ENCODE measurements at places on chromosomes 7 and 10.

GRCh38 chr7:87476179-87476557 is 688 bp upstream of the ABCB4 start:
- no peak for DNase-seq

DNA sequence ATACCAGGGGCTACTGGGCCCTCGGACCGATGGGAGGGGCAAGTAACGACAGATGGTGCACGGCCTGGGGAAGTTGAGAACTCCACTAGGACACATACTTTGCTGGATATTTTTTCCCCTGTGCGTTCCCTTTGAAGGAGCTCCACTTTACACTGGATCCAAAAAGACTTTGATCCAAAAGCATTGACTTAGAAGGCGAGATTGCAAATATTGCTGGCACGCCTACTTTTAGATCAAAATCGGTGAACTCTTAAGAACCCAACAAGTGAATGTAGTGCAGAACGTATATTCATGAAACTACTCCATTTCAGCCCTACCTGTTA is 436 bp upstream of the SLC25A13 start:
- no peak for DNase-seq

- no peak for DNase-seq
Measured at GRCh38 chr7:1531263-1531978, 919 bp downstream of the MAFK start.

DNA sequence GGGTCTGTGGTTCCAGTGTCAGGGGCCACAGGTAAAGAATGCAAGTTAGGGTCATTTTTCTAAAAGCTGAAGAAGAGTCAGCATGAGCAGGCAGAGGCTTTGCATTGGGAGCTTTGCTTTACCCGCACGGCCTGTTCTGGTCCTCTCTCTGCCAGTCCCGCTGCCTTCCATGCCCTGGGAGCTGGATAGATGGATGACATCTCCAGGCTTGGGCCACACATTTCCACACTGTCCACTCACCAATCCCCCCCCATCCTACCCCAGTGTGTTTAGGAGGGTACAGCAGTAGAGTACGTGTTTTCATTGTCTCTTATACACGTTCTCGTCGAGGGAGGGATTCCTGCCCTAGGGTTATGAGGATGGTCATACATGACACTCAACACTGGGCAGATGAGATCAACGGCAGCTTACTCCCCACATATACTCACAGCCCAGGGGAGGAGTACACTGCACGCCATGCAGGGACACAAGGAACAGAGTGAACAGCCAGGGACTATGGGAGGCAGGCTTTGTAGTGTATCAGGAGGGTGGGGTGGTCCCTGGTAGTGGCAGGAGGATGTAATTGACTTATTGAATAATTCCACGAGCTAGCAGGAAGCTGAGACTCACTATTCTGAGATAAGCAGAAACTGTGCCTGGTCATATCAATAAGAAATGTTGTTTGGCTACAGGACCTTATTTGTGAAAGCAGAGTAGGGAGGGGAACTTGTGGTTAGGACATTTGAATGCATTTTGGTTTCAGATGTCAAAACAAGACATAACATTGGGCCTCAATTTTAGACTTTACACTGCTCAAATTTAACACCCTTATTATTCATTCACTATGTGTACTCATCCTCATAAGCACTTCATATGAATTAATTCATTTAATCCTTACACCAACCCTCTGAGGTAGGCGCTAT is 36.6 kb downstream of the PLPP4 start:
- no peak for DNase-seq

- no peak for DNase-seq
Measured at GRCh38 chr7:100066953-100067352, 14.6 kb downstream of the ZNF3 start.

- no peak for DNase-seq
Measured at GRCh38 chr10:43205681-43206390, 61.0 kb downstream of the RASGEF1A start.

- no peak for DNase-seq
Measured at GRCh38 chr10:124379609-124380193, 39.0 kb downstream of the OAT start.

DNA sequence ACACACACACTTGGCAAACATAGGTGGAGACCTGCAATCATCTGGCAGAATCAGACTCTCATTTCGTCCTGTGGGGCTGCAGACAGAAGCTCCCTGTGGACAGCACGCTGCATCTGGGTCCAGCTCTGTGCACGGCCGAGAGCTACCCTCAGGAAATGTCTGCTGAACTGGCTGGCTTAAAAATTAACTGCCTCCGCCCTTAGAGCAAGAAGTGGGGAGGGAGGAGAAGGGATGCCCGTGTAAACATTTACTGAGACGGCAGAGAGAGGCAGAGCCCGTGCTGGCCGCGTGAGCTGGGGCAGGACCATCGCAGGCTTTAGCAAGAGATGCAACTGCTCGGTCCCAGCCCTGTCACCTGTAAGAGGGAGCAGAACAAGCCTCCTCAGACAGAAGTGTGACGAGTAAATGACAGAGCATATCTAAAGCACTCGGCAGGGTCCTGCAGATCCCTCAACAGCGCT is 81.8 kb downstream of the TNS3 start:
- no peak for DNase-seq

DNA sequence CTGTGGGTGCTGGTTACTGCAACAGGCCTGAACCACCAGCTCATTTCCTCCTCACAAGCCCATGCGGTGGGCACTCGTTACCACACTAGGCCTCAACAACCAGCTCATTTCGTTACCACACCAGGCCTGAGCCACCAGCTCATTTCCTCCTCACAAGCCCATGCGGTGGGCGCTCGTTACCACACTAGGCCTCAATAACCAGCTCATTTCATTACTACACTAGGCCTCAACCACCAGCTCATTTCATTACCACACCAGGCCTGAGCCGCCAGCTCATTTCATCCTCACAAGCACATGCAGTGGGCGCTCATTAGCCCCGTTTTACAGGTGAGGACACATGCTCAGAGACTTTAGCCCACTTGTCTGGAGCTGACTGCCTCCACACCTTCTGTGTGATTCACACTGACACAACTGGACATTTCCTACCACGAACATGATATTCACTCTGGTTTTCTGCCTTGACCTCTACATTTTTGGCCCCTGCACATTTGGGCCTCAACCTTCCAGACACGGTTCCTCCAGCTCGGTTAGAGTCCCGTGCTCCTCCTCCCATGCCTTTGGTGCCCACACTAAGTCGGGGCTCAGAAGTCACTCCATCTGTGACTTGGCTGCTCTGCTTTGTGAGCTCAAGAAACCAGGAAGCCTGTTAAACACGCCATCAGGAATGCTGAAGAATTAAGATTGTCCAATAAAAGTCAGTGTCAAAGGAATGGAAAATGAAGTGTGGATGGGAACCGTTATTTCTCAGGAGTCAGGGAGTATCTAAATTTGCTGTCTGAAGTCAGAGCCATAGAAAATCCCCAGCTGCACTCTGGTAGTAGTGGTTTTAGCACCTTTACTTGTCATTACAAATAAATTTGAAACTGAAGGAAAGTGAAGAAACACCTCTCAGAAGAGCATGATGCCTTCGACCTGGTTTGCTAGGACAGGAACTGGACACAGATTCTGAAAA is 55.8 kb upstream of the LANCL2 start:
- DNase-seq = no peak

DNA sequence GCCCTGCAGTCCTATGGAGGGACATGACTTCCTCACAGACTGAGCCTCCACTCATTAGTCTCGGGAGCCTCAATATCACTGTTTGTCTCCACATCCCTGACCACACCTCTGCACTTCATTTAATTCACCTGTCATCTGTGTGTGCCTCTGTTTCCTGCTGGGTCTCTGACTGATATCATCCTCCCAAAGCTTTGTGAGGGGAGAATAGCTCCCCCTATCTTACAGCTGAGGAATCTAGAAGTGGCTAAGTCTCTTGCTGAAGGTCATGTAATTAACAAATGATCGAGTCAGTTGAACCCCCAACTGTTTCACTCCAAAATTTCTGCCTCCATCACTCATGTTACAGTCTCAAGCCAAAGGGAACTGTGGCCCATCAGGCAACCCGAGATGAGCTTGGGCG is 5.5 kb upstream of the CPXM2 start:
- no peak for DNase-seq

- no peak for DNase-seq
Measured at GRCh38 chr7:139990142-139990535, 72.6 kb downstream of the PARP12 start.

- no peak for DNase-seq
Measured at GRCh38 chr10:132634947-132635271, 97.3 kb downstream of the INPP5A start.

- no peak for DNase-seq
Measured at GRCh38 chr7:134811765-134812164, 32.3 kb downstream of the CALD1 start.
